Stimulated activated CD8-positive, alpha-beta memory T cell treated with anti-CD3 and anti-CD28 coated beads, Interleukin-15, amount 100 ng/mL, for 48 hours (primary cell): ENCODE measurements at places on chromosomes 5 and 9.
A peak's percentile ranks its signal among the peaks of the same experiment; 100 is the strongest.

DNA sequence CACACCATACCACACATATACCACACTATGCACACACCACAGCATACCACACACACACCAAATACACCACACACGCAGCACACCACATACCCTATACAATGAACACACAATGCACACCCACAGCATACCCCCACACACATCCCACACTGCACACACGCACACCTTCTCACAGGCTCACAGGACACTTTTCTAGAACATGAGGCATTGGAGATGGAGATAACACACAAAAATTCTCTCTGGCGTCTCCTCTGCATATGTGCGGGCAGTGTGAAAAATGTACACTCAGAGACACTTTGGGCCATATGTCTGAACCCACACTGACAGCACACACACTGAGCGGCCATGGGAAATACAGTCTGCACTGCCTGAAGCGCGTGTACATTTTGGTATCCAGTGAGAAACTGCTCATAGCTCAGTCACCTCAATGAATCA lies 278.1 kb downstream of the GADD45G start:
- no peak for DNase-seq

DNA sequence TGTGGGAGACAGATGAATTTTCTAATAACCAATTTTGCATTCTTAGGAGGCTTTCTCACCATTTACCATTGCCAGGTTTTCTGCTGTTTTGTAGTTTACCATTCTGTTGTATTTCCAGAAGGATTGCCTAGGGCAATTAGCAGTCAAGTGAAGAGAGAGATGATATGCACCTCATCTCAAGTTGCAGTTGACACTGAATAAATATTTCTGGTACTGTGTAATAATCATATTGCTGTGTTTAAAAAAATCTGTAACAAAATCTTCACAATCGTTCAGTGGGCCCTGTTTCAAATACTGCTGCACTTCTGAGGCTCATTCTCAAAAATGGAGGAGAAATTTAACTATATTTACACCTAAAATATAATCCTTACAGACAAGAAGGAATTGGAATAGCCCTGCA lies 706.1 kb upstream of the PTPRD start:
- DNase-seq = no peak

DNA sequence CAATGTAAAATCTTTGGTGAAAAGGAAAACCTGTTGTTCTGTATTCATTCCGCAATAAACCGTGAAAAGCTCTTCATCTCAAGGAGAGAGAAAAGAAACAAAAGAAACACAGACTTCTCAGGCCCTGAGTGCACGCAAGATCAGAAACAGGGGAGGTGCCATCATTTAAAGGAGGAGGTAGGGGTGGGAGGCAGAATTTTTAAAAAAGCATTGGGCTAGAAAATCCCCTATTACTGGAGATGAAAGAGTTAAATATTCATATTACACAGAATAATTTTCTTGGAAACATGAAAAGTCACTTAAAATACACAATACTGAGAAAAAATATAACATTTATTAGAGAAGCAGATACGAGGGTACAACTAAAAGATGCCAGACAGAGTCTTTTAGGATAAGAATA lies 56.3 kb downstream of the USP20 start:
- DNase-seq = no peak

- no peak for DNase-seq
Observed at GRCh38 chr5:169280696-169281095, 20.2 kb downstream of the SLIT3 start.

DNA sequence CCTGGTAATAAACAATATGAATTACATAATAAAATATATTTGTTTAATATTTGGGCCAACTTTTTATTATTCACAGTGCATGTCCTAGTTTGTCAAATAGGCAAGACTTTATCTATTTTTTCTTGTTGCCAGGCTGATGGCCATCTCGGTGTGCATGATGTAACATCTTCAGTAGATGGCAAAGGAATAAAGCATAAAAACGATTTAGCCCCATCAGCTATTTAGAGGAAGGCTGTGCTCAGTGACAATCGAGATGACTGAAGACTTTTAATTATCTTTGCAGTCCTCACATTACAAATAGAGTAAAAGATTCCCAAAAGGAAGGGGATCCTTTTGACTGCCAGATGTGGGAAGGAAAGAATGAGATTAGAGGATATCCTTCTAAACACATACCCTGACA lies 358.5 kb downstream of the PTPRD start:
- no peak for DNase-seq

DNA sequence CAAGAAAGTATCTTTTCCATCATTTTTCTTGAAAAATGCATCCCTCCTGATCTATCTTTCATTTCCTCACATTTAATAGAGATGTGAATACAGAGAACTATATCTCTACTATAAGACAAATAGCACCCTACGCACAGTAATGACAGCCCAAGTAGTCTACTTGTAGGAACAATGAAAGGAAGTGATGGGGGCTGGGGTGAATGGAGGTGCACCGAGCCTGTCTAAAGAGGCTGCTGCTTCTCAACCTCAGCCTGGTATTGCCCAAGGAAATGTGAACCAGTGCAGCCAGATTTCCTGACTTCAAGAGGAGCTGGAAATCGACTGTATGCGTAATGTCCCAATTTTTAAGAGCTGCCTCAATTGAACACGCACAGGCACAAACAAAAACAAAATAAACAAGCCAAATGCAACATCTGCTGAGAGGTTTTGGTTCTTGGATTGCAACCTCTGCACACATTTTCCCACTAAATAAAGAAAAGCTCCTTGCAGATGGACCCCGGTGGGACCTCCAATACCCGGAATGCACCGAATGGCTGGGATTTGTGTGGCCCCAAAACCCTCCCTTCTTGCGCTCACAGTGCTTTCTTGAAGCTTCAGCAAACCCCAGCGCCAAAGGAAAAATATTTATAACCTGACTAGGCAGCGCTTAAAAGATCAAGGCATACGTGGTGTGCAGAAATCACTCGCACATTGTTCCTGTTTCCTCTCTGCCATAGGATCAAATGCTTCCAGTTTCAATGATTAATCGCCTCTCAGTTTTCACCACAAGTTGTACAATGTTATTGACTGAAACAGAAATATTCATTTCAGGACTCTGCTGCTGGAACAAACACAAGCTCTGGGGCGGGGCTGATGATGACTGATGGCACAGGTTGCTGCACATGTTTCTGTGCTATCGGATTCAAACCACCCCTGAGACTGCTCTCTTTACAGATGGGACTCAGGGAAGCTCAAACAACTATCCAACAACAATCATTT lies 68.3 kb downstream of the KCNIP1 start:
- peak; percentile 66 for DNase-seq

DNA sequence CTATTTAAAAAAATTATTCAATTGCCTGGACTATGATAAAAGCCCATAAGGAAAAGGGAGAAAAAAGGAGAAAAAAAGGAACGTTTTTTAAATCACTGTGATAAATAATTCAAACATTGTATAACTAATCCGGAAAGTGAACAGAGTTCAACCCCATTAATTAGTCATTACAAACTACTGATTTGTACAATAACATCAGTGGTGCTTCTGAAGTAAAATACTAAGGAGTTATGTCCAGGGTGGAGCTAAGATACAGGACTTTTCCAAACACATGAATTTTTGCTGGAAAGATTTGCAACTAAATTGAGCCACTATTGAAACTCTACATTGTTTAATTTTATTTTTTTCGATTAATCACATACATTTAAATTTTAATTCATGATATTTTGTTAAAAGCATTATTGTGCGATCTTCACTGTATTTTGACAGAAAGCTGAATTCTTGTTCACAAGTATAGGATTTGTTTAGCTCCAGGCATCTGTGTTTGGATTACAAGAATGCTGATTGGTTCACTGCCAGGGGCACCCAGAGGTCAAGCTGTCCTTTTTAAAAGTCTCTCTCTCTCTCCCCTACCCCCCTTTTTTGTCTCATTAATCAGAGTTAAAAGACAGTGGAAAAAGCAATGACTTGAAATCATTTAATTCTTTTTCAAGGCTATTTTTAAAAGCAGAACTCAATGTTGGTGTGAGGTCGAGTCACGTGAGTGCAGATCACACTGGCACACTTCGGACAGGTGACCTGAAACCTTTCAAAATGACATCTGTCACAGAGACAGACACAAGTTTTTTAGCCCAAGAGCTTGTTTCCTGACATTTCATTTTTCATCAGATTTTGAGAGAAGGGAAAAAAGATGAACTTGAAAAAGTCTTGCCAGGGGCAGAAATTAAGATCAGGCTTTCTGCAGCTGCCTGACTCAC lies 387.3 kb downstream of the NR2F1-AS1 start:
- no peak for DNase-seq

DNA sequence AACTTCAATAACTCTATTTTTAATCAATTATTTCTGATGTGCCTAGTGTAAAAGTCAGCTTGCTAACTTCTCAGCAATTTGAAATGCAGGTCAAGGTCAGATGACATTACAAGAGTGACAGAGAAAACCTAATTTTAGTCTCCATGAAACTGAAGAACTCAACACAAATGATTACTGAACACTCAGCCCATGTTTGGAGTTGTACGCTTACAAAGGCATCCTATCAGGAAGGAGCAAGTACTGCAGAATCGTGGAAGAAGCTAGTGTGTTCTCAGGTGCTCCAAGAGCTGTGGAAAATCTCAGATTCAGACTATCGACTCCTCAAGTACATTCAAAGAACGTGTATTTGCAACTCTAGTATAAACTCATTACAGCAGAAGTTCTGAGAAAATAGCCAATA lies 526.7 kb downstream of the PDE4D start:
- no peak for DNase-seq

DNA sequence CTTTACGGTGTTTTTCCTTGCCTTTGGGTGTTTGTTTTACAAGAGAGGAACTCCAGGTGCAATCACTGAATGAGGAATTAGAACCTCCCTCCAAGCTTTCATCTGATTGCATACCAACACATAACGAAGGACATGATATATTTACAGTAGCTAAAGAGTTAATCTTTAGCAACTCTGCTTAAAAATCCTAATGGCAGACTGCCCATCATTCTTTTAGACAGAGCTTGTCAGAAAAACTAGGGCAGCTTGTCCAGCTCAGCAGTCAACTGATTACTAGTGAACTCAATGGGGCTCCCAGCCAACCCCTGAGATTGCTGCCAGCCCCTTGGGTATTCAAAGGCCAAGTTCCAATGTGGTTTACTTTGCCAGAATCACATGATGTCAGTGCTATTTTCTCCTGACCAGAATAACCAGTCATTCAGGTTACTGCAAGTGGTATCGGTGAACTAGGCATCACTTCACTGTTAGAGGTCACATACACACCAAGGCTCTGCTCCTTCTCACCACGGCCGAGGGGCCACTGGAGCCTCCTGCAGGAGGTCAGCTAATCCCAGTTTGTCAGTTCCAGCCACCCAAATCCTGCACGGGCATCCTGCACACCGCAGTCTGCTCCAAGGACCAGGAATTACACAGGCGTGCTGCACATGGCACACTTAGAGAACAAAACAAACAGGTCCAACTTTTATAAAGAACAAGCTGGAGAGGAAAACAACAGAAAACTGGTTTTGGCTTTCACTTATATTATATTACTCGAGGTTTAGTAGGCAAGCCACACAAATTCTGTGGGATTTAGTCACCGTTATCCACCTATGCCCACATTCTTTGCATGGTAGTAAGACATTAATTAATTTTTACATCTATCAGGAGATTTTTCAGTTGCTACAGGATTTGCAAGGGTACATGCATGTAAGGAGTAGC lies 62.5 kb downstream of the NFIB start:
- DNase-seq = no peak

GRCh38 chr9:81417941-81418340 lies 271.4 kb downstream of the TLE1 start:
- no peak for DNase-seq

- DNase-seq = no peak
Observed at GRCh38 chr5:95704150-95704549, 21.4 kb upstream of the SPATA9 start.
